Right hindlimb (tissue), 1 donor: ENCODE measurements at places on chromosomes 11 and 22.

GRCh38 chr11:102831489-102832440 lies 11.6 kb downstream of the MMP3 start:
- DNase-seq, result peak; percentile 78

DNA sequence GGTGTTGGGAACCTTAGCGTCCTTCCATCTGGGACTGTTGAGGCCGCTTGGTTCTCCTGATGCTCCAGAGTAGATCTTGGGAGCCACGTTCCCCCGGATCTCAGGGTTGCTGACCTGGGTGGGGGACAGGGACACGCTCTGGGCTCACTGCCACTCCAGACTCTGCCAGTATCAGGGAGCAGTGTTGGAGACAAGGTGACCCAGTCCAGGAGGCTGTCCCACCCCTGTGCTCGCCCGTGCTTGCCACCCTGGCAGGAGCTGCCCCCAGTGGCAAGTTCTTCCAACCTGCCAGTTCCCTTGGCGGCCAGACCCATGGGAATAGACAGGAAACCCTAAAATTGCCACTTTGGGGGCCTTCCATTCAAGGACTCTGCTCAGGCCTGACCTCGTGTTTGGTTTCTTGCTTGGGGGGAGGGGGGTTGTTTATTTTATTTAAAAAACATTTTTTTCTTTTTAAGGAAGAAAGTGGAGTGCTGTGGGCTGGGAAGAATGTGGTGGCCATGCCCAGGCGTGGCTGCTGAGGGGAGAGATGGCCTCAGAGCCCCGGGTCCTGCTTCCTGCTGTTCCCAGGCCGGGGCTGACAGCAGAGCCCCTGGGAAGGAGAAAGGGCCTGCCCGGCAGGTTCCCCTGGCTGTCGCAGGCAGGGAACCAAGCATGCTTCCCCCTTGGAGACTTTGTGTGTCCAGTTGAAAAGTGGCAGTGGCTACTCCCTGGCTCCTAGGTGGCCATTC lies 7.2 kb downstream of the GRK2 start:
- peak; percentile 20 for DNase-seq

DNA sequence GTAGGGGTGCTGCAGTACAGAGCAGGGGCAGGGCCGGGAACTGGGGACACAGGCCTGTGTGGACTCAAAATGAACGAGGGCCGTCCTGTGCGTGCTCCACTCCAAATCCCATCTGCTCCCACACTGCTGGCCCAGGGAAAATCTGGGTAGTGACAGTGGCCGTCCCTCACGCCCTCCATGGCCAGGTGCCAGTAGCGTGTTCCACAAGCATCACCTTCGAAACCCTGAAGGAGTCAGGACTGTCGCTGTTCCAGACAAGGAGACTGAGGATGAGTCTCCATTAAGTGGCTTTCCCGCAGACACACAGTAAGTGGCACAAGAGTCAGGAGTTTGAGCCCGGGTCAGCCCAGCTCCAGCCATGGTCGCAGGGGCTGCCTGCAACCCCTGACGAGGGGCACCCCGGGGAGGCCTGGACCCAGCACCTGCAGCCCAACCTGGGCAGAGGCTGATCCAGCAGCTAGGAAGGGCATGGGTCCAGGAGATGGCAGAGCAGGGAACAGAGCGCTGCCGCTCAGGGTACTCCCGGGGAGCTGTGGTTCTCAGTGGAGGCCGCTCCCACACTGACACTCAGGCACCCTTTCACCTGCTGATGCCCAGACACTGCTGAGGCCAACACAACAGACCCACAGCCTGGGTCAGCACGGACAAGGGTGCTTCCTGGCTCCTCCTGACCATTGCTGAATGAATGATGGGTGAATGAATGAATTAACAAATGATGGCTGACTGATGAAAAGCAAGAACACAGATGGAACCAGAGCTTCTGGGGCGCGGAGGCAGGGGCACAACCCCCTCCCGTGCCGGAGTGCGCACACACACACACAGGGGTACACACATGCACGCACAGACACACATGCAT lies 35.3 kb downstream of the IGF2 start:
- DNase-seq, result no peak

- no peak for DNase-seq
These were observed 151.8 kb upstream of the TIMP3 start for GRCh38 chr22:32649515-32650200.

DNA sequence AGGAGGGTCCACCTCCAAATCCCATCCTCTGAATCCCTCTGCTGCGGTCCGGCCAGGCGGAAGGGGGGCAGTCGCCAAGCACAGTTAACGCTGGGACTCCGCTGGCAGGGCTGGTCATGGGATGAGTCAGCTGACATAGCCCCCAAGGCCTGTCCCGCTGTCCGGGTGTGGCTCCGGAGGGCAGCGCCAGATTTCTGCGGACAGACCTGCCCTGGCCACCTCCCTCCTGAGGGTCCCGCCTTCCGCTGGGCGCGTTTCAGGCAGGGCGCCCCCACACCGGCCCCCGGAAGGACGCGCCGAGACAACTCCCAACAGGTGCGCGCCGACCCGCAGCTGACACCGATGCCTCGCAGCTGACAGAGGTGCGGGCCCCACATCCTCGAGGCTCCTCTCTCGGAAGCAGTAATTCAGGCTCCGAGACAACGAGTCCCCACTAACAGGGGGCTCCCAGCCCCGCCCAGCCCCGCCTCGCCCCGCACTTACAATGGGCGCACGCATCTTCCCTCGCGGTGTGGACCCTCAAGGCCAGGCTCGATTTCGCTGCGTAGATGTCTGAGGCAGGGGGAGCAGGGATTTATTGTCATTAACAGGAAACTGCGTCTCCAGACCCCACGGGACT lies 607 bp downstream of the PLAAT3 start:
- DNase-seq, result peak; percentile 58

GRCh38 chr11:66221726-66222236 lies 46.7 kb upstream of the RAB1B start:
- no peak for DNase-seq

DNA sequence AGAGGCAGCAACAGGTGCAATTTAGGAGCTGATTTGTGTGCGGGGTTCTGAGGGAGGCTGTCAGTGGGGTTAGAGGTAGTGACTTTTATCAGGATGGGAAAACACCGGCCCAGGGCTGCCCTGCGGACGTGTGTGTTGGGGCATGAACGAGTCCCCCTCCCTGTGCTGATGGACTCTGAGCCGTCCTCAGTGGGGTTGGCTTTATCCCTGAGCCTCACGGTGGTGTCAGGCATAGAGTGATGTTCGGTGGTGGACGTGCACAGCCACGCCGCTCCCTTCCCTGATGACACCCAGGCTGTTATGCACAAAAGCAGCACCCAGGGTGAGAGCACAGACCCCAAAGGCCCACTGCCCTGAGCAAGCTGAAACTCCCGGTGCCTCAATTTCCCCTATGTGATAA lies 809.1 kb downstream of the BRD1 start:
- no peak for DNase-seq

GRCh38 chr11:65571940-65572339 lies 398 bp upstream of the FAM89B start:
- DNase-seq, result no peak

- no peak for DNase-seq
These were observed 139.3 kb downstream of the FEZ1 start for GRCh38 chr11:125356797-125357196.

DNA sequence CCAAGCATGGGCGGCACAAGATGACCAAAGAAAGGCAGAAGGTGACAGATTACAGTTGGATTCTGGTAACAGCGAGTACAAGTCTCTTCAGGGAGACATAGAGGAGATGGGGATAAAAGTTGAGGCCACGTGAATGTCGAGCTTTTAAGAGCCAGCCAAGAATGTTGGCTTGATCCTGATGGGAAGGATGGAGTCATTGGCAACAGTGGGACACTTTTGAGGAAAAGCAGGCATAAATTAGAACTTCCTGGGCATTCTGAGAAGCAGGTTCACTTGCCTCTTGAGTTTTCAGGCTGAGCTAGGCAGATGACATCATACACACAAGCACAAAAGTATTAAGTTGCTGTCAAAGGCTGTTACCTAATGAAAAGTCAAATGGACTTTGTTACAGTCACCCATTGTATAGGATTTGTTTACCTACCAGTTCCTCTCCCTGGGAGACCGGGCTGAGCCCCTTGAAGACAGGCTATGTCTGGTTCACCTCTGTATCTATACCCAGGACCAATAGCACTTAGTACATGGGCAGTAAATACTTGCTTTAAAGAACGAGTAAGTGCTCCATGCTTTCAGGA lies 41.1 kb downstream of the TNRC6B start:
- DNase-seq, result no peak

DNA sequence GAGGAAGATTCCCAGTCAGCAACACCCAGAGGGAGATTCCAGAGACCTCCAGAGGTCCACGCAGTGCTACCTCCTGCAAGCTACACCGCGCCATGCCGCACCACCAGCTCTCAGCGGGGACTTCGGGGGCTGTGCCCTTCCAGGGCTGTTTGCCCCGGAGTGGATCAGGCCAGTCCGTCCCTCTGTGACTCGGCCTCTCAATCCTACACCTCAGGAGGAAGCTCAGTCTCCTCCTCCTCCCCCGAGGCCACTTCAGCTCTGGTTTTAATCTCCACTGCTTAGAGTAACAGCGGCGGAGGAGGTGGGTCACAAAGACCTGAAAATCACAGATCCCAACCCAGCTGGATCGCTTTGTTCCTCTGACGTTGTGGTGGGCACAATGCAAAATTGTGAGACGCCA lies 68.6 kb downstream of the PHF21B start:
- DNase-seq, result no peak

GRCh38 chr11:8022876-8023275 lies 35.7 kb downstream of the EIF3F start:
- DNase-seq, result peak; percentile 6

DNA sequence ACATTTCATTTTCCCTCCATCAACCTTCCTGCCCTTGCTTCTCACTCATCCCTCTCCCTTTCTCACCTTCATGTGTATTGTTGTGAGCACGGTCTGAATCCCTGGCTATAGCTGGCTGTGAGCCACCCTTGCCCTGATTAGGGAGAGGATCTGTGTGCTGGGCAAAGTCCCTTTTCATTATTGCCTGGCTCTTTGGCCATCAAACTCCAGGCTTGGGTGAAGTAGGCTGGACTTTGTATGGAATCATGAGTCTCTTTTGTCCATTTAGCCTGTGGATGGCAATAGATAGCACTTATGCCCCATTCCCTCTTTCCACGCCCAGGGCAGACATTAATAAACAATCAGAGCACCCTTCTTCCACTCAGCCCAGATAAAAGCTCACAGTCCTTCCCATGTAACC lies 6.7 kb downstream of the MYO18B start:
- no peak for DNase-seq

DNA sequence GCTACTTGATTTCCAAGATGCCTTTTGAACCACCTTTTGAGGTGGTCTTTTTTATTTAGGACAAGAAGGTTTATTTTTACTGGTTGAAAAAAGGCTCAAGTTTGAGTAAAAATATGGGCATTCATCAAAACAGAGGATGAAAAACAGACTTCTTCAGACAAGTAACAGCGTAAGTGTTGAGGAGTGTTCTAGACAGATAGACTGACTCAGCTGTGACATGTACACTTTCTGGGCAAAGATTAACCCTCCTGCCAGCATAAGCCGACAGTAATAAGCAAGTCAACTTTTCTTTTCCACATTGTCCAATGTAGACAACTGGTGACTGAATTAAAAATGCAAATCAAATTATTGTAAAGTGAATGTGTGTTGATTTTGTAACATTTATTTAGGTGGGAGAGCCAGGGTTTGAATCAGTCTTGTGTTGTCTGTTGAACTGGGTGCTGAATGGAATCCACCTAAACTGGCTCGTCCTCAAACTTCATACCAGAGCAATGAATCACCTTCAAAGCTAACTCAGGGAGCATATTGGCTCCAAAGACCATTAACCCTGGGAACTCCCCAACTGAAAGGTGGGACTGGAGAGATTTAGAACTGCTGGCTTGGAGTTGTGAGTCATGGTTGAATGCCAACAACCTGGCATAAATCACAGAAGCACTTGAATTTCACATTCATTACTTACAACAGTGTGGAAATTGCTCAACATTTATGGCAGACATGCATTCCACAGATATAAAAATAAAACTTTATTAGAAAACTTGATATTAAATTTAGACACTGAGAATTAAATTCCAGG lies 377.0 kb downstream of the ETS1 start:
- DNase-seq, result peak; percentile 39

GRCh38 chr11:91630916-91631673 lies 593.5 kb upstream of the FAT3 start:
- DNase-seq, result no peak

DNA sequence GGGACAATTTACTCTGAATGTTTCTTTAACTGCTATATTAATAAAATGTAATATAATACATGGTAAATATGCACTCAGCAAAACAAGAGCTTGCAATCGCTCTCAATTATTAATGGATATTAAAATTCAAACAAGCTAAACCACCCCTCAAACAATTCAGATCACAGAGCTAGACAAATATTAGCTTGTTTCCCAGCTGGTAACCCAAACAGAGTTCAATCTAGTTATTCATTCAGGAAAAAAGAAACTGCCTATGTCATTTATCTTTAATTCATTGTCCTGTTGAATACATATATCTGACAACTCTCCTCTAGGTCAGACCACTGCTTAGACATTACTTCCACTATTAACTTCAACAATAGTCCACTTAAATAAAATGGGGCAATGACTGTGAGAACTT lies 78.7 kb downstream of the SERGEF start:
- DNase-seq, result no peak

DNA sequence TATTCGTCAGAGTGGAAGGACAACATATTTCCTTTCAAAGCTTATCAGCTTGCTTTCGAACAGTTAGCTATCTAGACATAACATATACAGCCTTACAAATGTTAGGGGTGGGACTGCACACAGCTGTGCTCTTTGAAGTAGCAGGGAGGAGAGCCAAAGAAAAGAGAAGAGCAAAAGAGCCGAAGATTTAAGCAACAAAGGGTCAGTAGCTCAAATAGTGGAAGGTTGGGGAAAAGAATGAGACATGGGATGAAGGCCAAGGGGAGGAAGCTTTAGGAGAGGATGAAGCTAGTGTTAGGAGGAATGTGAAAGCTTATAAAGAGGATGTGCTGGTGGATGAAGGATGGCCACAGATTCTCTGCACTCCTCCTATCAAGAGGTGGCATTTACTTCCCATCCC lies 31.8 kb upstream of the IGSF22 start:
- DNase-seq, result no peak

DNA sequence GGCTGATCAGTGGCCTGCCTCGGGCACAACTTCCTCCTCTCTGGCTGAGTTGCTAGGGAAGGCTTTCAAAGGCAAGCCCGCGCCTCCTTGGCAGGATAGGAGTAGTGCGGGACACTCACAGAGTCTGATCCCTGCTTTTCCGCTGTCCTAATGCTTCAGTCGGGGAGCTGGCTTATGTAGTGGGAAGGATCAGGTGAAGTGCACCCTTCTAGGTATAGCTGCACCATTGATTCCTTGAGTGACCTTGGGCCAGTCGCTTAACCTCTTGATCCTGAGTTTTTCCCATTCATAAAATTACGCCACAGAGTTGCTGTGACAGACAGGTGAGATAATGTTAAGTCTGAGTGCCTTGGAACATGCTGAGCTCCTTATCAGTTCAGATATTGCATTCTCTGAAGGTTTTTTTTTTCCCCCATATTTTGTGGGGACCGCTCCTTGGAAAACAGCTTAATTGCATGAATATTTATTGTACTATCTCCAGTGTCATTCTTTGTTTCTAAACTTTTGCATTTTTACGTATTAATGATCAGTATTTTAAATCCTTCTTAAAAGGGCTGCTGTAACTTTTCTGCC lies 961 bp downstream of the IPO7 start:
- DNase-seq, result no peak

- DNase-seq, result peak; percentile 14
These were observed 3.3 kb upstream of the FXYD2 start for GRCh38 chr11:117827521-117828511.

GRCh38 chr11:57276169-57276970 lies 39.3 kb upstream of the APLNR start:
- no peak for DNase-seq

GRCh38 chr11:44766972-44767278 lies 40.2 kb downstream of the TSPAN18 start:
- no peak for DNase-seq

GRCh38 chr11:5297721-5298323 lies 3.9 kb downstream of the OR51B4 start:
- DNase-seq, result no peak
